ENCODE measurements at places on chromosomes 12 and 14.

DNA sequence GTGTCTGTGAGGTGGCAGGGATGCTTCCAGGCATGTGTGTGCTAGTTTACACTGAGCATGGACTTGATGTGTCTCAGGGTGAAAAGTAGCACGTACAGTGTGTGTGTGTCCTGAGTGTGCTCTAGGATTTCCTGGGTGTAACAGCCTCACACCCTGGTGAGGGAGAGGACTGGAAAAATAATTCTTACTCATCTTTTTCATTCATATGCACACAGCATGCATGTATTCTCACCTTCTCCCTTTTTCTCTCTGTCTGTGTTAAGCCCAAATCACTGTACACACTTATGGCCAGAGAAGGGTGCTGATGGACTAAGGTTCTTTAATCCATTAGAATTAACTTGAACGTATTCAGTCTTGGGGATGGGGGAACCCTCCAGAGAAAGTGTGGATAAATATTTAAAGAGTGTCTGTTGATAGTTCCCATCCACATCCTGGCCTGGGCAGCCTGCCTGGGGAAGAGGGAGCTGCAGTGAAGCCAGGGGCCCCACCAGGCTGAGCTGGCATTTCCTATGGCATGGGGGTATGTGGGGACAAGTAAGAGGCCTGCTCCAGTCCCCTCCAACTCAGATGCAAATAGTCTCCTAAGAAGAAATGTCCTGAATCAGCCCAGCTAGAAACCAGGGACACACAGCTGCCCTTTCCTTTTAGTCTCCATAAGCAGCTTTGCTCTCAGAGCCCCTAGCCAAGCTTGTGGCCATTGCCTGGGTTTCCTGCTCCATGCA, 1.1 kb upstream of the HOXC8 start:
- DNase-seq, result no peak

DNA sequence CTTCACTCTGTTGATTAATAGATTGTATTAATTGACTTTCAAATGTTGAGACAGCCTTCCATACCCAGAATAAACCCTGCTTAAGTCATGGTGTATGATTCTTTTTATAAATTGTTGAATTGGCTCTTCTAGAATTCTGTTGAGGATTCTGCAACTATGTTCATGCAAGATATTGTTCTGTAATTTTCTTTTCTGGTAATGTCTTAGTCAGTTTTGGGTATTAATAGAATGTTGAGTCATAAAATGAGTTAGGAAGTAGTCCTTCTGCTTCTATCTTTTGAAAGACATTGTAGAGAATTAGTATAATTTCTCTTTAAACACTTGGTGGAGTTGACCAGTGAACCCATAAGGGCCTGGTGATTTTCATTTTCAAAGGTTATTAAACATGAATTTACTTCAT, 958.9 kb downstream of the LRFN5 start:
- DNase-seq, result no peak

GRCh38 chr12:123363740-123364531, 711 bp downstream of the SBNO1 start:
- no peak for DNase-seq

DNA sequence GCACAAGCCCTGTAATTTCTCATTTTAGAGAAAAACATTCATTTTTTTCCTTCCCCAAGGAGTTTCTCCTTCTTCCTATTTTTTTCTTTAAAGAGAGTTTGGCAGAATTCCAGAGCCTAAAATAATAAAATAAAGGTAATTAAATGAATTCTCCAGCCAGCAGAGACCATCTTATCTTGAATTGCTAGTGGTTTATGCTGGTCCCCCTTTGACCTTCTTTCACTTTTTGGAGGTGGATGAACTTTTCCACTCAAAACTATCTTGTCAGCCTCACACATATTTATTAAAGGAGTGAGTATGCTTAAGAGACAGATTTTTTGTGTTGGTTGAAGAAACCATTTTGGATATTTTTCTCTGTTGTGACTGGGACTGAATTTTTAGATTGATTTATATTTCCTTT, 47.6 kb downstream of the ADIPOR2 start:
- DNase-seq, result no peak

GRCh38 chr12:25829192-25829591, 129.3 kb upstream of the RASSF8 start:
- DNase-seq, result no peak

- DNase-seq, result no peak
These were observed 348.8 kb downstream of the TMEM117 start for GRCh38 chr12:44184499-44185206.

DNA sequence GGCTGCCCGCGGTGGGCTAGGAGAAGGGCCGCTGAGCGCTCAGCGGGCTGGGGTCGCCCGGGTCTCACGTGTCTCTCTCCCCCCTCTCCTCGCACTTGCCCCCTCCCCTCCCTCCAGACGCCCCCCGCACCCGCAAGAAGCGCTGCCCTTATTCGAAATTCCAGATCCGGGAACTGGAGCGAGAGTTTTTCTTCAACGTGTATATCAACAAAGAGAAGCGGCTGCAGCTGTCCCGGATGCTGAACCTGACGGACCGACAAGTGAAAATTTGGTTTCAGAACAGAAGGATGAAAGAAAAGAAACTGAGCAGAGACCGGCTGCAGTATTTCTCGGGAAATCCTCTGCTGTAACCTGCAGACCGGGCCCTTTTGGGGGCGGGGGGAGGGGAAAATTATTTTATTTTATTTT, 314 bp upstream of the HOTAIR start:
- DNase-seq, result no peak

DNA sequence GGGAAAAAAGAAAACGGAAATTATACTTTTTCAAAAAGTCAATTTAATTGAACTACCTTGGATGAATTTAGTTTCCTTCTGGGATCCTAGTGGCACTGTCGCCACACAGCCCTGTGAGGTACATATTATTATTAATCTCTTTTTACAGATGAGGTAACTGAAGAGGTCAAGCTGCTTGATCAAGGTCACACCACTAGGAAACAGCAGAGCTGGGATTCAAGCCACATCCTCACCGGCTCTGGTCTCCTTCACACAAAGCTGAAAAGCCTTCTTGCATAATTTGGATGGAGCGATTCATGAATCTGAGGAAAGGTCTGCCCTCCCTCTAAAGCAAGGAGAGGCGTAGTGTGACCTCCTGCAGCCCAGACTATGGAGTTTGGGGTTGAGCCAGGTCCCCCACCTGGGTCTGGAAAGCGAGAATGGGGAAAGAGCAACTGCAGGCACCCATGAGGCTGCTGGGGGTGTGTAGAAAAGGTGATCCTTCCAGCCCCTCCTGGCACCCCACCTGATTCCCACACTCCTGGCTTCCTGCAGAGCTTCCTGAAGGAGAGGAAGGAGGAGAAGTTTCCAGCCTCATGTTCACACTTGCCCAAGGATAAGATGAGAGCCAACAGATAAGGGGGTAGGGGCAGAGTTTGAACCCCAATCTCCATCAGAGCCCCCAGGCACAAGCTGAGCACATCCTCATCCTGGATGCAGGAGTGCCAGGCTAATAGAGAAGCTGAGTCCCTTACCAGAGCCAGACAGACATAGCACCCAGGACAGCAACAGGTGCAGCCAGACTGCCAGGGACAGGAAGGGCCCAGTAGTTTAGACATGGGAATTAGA, 3.9 kb upstream of the KRT79 start:
- DNase-seq, result no peak

All from breast epithelium (tissue), 4 donors.